Vagina (tissue), 2 donors: ENCODE measurements at places on chromosomes 4 and X.

DNA sequence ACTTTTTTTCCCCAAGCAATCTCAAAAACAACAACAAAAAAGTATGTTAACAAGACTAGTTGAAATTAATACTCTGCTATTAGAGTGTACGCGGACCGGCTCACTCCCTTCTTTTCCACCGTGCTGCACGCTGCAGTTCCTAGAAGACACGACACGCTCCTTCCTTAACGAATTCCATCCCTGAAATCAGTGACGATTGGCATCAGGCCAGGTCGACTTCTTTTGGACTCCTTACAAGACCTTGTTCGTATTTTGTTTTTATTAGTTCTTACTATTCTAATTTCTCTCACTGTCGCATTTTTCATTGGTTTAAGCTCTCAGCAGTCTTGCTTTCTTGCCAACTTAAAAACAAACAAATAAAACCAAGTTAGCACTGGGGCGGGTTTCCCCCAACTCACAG, 175.8 kb upstream of the PITX2 start:
- DNase-seq: no peak

- no peak for DNase-seq
Measured at GRCh38 chr4:168610911-168611530, 114.2 kb downstream of the PALLD start.

- no peak for DNase-seq
Measured at GRCh38 chr4:13977746-13978145, 350.2 kb upstream of the BOD1L1 start.

- no peak for DNase-seq
Measured at GRCh38 chr4:75769036-75769435, 44.7 kb downstream of the USO1 start.

DNA sequence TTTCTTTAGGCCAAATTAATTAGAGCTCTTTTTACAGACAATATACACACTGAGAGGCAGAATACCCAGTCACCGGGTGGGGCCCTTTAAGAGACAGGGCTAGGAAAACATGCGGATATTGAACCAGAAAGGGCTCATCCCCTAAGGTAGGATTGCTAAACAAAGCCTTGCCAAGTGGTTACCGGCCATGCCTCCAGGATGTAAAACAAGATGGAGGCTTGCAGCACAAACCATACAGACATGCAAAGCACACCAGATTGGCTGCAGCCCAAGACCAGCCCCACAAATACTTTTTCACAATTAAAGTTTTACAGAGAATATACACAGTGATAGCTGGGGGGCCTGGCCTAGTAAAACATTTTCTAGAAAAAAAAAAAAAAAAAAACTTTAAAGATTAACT, 210.0 kb downstream of the KLHL4 start:
- no peak for DNase-seq

GRCh38 chr4:95572304-95572991, 23.7 kb upstream of the UNC5C start:
- no peak for DNase-seq

GRCh38 chr4:183286590-183287308, 33.3 kb downstream of the CLDN22 start:
- DNase-seq: no peak

GRCh38 chrX:150990910-150991309, 7.8 kb downstream of the HMGB3 start:
- no peak for DNase-seq

DNA sequence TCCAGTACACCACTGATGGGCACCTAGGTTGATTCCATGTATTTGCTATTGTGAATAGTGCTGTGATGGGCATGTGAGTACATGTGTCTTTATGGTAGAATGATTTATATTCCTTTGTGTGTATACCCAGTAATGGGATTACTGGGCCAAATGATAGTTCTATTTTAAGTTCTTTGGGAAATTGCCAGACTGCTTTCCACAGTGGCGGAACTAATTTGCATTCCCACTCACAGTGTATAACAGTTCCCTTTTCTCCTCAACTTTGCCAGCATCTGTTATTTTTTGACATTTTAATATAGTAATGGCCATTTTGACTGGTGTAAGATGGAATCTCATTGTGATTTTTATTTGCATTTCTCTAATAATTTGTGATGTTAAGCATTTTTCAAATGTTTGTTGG, 25.9 kb downstream of the CC2D2A start:
- no peak for DNase-seq

DNA sequence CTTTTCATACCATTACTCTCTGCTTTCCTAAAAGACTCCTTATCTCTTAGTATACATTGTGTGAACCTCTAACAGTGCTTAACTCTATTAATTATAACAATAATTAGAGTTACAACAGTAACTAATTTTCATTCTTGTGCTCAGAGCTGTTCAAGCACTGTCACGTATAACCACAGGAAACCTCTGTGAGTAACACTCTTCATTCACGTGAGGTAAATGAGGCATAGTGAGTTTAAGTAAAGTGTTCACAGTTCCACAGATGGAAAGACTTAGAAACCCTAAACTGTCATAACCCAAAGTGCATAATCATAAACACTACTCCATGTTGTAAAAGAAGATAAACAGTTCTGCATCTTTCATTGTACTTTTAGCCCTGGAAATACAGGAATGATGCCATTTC, 222.4 kb downstream of the CCSER1 start:
- no peak for DNase-seq

GRCh38 chr4:41135801-41136200, 78.5 kb downstream of the APBB2 start:
- DNase-seq: no peak

DNA sequence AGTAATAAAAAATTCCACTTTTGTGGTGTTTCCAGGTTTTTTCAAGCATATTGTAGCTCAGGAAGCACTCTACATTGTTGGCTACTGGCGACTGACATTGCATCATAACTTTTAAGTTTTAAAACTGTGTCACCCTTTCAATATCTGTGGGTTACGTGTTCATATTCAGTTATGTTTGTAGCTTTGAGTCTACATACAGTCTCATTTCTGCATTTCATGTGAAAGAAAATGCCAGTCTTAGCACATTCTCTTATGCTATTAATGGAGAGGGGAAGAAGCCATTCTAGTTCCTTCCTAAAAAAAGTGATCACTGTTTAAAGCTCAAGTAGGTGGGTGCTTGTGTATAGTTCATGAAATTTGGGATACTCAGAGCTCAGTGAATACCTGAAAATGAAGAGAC, 38.1 kb downstream of the DIAPH2 start:
- DNase-seq: no peak

- no peak for DNase-seq
Measured at GRCh38 chr4:41613386-41613785, 75.4 kb downstream of the LIMCH1 start.

DNA sequence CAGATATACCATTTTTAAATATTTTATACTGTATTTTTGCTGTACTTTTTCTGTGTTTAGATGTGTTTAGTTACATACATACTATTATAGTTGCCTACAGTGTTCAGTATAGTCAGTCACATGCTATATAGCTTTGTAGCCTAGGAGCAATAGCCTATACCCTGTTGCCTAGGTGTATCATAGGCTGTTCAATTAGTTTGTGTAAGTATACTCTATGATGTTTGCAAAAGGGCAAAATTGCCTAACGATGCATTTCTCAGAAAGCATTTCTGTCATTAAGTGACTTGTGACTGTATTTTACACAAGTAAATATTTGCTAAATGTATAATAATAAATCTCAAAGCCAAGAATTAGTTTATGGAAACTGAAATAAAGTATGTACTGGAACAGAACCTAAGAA, 9.5 kb downstream of the ETFDH start:
- no peak for DNase-seq

GRCh38 chr4:158934996-158935669, 166.3 kb downstream of the FNIP2 start:
- DNase-seq: no peak

GRCh38 chr4:119025420-119025819, 110.2 kb upstream of the MYOZ2 start:
- no peak for DNase-seq

DNA sequence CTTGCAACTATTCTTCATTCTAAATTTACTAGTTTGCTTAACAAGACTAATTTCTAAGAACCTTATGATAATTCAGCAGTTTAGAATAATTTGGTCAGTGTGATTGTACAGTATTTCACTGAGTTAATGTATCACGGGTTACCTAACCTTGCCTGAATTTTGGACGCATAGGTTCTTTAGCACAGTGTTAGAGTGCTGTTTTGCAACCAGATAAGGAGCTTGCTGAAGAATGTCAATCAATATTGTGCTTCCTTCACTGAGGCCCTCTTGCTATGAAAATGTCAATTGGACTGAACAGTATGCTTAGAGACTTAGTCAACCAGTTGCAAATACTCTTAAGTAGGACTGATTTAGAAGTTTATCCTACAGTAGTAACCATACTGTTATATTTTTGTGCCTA, 19.6 kb downstream of the VAMP7 start:
- DNase-seq: no peak

- no peak for DNase-seq
Measured at GRCh38 chr4:108696160-108696559, 45.8 kb downstream of the OSTC start.

DNA sequence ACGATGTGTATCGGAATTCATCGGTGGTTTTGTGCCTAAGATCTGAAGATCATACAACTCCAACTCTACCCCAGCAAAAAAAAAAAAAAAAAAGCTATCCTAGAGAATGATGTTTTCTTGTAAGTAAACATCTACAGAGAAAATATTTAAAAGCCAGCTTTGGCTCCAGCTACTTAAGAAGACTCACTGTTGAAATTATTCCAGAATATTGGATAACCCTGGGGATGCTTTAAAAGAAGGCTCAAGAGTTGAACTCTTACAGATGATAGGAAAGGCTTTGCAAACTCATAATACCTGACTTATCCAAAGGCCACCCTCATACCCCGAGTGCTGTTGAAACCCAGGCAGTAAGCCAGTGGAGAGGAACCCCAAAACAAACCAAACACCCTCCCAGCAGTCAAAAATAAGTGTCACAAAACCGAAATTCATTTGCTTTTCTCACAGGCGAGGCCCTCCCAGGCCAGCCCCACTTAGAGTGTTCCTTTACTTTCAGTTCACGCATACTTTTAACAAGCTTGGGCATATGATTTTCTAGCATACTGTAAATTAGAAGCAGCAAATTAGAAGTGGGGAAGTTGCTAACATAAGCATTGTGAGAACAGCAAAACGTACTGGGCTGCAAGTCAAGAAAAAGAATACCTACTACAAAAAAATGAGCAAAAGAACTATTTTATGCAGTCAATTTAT, 2.7 kb upstream of the AMELX start:
- DNase-seq: no peak

DNA sequence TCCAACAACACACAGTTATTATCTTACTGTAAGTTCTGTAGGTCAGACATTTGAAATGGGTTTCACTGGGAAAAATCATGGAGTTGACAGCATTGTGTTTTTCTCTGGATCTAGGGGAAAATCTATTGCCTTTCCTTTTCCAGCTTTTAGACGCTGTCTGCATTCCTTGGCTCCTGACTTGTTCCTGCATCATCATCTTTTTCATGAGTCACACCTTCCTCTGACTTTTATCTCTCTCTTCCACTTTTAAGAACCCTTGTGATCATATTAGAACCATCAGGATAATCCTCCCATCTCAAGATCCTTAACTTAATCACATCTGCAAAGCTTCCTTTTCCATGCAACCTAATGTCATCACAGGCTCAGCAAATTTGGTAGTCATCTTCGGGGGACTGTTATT, 1454.8 kb downstream of the RPA4 start:
- no peak for DNase-seq

DNA sequence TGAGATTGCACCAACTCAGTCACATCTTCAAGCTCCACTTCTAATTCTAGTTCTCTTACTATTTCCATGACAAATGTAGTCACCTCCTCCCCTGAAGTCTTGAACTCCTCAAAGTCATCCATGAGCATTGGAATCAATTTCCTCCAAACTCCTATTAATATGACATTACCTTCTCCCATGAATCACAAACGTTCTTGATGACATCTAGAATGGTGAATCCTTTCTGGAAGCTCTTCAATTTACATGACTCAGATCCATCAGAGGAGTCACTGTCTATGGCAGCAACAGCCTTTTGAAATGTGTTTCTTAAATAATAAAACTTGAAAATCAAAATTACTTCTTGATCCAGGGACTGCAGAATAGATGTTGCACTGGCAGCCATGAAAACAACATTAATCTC, 34.5 kb downstream of the GALNTL6 start:
- no peak for DNase-seq

- DNase-seq: no peak
Measured at GRCh38 chr4:179268791-179269190, 1826.6 kb upstream of the AGA start.

GRCh38 chr4:101014417-101014816, 332.9 kb downstream of the PPP3CA start:
- no peak for DNase-seq

DNA sequence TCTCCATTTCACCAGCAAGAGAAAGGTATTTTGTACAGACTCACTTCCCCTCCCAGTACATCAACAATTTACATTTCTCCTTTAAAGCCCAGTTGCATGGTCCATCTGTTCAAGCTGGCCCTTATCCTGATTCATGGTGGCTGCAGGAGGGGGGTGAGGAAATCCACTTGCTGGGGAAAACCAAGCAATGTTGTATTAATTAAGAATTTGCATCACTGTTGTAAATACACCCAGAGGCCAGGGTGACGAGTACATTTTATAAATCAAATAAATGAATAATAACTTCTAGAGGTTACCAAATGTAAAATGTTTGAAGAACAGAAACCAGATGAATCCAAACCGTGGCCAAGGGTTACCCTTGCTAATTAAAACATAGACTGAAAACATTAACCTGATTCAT, 395.9 kb upstream of the INTU start:
- no peak for DNase-seq

DNA sequence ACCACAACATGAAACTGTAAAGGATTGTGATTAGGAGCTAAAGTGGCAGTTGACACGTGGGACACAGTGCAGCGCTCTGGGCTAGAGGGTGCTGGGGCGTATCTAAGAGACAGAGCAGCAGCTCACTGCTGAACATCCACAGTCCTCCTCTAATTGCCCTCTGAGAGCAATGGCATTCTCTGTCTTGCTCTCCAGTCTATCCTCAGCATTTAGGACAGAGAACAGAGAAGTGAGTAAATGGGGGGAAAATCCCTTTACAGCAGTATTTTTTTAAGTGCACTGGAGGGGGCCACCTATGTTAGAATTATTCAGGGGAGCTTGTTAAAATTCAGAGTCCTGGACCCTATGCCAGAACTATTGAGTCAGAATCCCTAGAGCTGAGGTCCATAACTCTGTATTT, 4.2 kb upstream of the TMEM154 start:
- DNase-seq: no peak

DNA sequence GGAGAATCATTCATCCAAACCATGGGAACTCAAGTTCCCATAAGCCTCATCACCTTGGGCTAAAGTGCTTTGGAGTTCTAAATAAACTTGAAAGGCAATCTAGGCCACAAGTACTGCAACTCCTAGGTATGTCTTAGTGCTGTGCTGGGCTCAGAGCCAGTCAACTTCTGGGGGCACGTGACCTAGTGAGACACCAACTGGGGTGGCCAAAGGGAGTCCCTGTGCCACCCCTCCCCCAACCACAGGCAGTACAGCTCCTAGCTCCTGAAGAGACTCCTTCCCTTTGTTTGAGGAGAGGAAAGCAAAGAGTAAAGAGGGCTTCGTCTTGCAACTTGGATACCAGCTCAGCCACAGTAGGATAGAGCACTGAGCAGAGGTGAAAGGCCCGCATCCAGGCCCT, 154.2 kb upstream of the IL1RAPL2 start:
- DNase-seq: no peak

GRCh38 chrX:154372612-154373022, 1.8 kb downstream of the FLNA start:
- no peak for DNase-seq
